ENCODE measurements at places on chromosomes 11 and 22.

DNA sequence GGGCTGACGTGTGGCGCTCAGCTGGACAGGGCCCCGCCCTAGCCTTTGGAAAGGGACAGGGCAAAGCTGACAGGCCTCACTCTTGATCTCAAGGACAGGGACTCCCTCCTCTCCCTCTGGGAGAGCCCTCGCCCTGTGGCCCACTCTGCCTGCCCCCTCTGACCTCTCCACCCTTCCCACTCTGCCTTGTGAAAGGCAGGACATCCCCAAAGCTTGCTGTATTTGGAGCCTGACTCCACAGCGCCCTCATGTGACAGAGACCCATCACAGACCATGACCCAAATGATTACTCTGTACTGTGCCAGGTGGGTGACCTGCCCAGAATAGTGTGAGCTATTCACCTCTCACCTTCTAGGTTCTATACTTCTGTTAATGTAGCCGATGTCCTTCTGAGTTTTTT is 18.8 kb downstream of the P2RY2 start:
- H3K4me1 ChIP-seq: no peaks in the 10 kb centered on the region
- H3K4me3 ChIP-seq: no peak overlapping the region
- no peaks in the 10 kb centered on the region for H3K36me3 ChIP-seq
- no peak for DNase-seq

DNA sequence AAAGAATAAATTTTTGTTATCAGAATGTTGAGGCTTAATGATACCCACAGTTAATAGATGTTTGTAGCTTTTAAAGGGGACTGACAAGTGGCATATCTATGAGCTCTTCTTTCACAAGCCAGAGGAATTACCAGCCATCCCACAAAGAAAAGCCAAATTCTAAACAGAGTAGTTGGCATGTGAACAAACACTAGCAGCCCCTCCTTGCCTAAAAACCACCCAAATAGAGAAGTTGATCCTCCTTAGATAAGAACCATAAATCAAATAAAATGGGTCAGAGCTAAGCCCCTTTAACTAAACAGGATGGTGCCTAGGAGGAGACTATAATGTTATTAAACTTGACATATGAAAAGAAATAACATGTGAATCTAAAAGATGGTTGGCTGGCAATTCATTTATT is 11.4 kb downstream of the LPXN start:
- H3K27ac ChIP-seq: no peak overlapping the region
- peaks cover 6% of the 10 kb centered on the region for H3K36me3 ChIP-seq
- H3K4me1 ChIP-seq: peaks cover 62% of the 10 kb centered on the region
- peak overlapping the region; percentile 54 for H3K4me3 ChIP-seq

- no peak overlapping the region for H3K4me3 ChIP-seq
- no peak overlapping the region for H3K27ac ChIP-seq
- H3K27me3 ChIP-seq: peaks cover 8% of the 10 kb centered on the region
- no peaks in the 10 kb centered on the region for H3K4me1 ChIP-seq
- H3K36me3 ChIP-seq: no peaks in the 10 kb centered on the region
Observed at GRCh38 chr11:115578275-115578674, 74.1 kb upstream of the CADM1 start.

- H3K4me1 ChIP-seq: peaks cover 65% of the 10 kb centered on the region
- peaks cover 7% of the 10 kb centered on the region for H3K36me3 ChIP-seq
- H3K27me3 ChIP-seq: no peaks in the 10 kb centered on the region
- H3K4me3 ChIP-seq: peak overlapping the region; percentile 86
- no peak for DNase-seq
Observed at GRCh38 chr22:17086788-17087497, 2.1 kb downstream of the IL17RA start.

DNA sequence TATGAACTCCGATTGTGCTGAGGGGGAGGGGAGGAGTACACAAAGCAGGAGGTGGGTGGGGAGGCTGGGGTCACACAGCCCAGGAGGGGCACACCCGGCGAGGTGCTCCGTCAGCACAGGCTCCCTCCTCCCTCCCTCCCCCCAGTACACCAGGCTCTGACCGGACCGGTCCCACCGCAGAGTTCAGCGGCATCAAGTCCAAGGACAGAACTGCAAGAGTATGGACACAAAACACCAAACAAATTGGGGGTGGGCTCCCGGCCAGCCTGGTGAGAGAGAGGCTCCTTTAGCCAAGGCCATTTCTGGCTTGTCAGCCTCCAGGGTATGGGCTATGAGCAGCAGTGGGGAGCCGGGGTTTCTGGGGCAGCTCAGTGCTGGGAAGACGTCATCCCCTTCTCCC is 68.3 kb downstream of the ST3GAL4 start:
- no peak for DNase-seq
- no peaks in the 10 kb centered on the region for H3K27me3 ChIP-seq
- no peak overlapping the region for H3K27ac ChIP-seq
- no peaks in the 10 kb centered on the region for H3K36me3 ChIP-seq

DNA sequence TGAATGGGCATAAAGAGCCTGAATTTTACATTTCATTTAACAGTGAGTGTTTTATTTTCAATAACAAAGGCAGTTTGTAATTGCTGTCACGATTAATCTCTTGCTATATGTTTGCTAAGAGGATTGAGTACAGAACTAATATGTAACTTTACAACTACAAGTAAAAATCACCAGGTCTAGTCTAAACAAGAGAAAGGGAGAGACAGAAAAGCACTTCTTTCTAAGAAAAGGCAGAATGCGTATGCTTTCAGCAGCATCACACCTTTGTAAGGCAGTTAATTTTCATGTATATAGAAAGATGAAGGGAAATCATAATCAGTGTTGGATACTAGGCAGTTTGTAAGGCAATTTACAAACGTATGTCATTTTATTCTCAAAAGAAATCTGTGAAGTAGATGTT is 169.8 kb downstream of the NELL1 start:
- H3K4me3 ChIP-seq: no peak overlapping the region
- DNase-seq: no peak
- no peaks in the 10 kb centered on the region for H3K4me1 ChIP-seq
- H3K27me3 ChIP-seq: peaks cover 3% of the 10 kb centered on the region
- H3K27ac ChIP-seq: no peak overlapping the region

- H3K4me1 ChIP-seq: no peaks in the 10 kb centered on the region
- H3K27me3 ChIP-seq: peaks cover 15% of the 10 kb centered on the region
- DNase-seq: no peak
- no peaks in the 10 kb centered on the region for H3K36me3 ChIP-seq
- H3K4me3 ChIP-seq: no peak overlapping the region
Observed at GRCh38 chr11:6067502-6067901, 36.9 kb upstream of the OR56A1 start.

DNA sequence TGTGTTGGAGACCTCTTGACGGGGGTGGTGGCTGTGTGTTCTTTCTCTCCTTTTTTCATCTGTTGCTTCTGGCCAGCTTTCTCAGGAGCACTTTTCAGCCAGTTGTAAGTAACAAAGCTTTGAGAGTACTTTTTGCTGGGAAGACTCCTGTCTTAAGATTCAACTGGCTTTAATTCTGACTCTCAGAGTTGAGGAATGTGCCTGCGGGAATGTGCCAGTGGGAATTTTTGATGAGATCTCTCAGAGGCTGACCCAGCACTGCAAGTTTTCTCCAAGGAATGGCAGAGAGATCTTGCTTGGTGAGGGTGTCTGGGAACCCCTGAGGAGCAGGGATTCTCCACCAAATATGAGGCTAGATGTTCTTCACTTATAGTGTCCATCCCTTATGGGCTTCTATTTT is 91.6 kb upstream of the OR9Q1 start:
- H3K4me1 ChIP-seq: no peaks in the 10 kb centered on the region
- H3K27me3 ChIP-seq: peaks cover 10% of the 10 kb centered on the region
- no peaks in the 10 kb centered on the region for H3K36me3 ChIP-seq
- DNase-seq: no peak
- H3K4me3 ChIP-seq: no peak overlapping the region

- no peak for DNase-seq
- H3K27ac ChIP-seq: no peak overlapping the region
- H3K36me3 ChIP-seq: peaks cover 1% of the 10 kb centered on the region
- H3K27me3 ChIP-seq: no peaks in the 10 kb centered on the region
Observed at GRCh38 chr11:47498149-47498548, 49.2 kb upstream of the RAPSN start.

- no peak overlapping the region for H3K4me3 ChIP-seq
- H3K36me3 ChIP-seq: peaks cover 21% of the 10 kb centered on the region
- no peak for DNase-seq
- H3K4me1 ChIP-seq: no peaks in the 10 kb centered on the region
- no peak overlapping the region for H3K27ac ChIP-seq
- H3K27me3 ChIP-seq: no peaks in the 10 kb centered on the region
Observed at GRCh38 chr11:66228521-66228920, 39.9 kb upstream of the RAB1B start.

DNA sequence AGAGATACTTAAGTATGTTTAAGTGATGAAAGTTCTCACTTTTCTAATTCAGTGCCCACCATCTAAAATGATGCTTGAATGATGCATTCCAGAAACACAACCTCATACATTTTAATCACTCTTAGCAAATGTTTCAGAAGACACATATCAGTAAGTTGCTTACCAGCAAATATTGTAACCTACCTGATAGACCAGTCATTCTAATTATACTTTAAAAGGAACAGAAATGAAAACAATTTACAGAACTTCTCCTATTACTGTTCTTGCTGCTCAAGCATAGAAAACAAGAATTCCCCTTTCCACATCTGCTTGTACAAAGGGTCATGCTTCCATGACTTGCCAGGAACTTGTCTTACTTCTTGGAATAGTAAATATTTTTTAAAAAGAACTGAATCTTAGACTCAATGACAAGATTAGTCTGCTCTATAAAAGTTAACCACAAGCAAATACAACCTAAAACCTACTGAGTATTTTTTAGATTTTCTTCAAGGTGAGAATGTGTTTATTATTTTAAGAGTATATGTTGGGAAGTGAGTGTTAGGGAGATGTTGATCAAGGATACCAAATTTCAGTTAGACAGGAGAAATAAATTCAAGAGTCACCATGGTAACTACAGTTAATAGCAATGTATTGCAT is 82.0 kb upstream of the SC5D start:
- H3K4me3 ChIP-seq: no peak overlapping the region
- H3K27ac ChIP-seq: no peak overlapping the region
- DNase-seq: no peak
- peaks cover 39% of the 10 kb centered on the region for H3K27me3 ChIP-seq

DNA sequence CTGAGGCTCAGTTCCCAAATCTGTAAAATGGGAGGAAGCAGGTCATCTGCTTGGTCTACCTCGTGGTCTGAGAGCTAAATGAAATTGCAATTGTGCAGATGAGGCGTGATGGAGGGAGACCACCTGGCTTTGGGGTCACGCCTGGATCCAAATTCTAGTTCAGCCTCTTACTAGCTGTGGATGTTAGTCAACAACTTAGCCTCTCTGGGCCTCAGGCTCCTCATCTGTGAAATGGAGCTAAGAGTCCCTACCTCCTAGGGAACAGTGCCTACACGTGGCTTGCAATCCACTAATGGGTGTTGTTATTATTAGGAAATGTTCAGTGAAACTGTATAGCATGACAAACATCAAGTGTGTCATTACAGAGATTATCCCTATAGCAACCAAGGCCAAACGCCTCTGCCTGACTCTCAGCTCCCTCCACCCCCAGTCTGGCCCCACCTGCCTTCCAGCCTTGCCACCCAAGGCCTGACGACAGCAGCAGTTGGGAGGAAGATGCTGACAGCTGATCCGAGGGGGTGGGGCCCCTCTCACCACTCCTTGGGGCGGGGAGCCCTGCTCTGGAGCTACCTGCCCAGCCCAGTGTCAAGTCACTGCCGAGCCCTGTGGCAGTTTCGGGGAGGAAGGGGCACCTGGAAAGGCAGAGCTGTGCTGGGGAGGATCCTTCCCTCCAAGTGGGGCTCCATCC is 1.7 kb upstream of the RHOD start:
- no peaks in the 10 kb centered on the region for H3K36me3 ChIP-seq
- DNase-seq: no peak
- peaks cover 3% of the 10 kb centered on the region for H3K27me3 ChIP-seq
- no peak overlapping the region for H3K27ac ChIP-seq

DNA sequence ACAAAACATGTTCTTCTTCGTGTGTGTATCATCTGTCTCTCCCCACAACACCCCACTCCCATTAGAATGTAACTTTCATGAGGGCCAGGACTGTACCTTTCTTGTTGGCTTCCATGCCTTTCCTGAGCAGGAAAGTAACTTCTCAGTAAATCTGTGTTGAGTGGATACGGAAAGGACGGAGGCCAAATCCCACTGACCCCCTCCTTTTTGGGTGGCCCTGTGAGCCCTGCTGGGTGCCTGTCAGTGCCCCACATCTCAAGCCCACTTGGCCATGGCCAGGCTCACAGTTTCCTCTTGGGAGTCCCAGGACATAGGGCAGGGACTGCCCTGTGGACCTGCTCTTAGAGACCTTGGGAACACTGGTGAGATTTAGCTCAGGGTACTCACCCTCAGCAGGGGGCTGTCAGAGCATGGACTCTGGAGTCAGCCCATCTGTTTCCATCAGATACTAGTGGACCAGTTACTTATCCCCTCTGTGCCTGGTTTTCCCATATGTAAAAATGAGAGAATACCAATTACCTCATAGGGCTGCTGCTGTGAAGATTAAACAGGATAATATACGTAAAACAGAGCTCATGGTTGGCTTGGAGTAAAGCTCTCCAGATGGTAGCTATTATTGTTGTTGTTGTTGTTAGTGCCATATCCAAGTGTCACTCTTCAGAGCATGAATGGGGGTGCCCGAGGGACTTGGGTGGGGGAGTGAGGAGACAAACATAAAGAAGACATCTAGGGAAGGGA is 1.0 kb upstream of the C11orf96 start:
- peaks cover 18% of the 10 kb centered on the region for H3K4me1 ChIP-seq
- H3K27ac ChIP-seq: no peak overlapping the region
- H3K36me3 ChIP-seq: no peaks in the 10 kb centered on the region
- H3K27me3 ChIP-seq: peaks cover 63% of the 10 kb centered on the region
- DNase-seq: no peak
- peak overlapping the region; percentile 96 for H3K4me3 ChIP-seq

- no peak overlapping the region for H3K27ac ChIP-seq
- peaks cover 12% of the 10 kb centered on the region for H3K4me1 ChIP-seq
Observed at GRCh38 chr22:36311386-36312085, 58.6 kb downstream of the APOL1 start.

DNA sequence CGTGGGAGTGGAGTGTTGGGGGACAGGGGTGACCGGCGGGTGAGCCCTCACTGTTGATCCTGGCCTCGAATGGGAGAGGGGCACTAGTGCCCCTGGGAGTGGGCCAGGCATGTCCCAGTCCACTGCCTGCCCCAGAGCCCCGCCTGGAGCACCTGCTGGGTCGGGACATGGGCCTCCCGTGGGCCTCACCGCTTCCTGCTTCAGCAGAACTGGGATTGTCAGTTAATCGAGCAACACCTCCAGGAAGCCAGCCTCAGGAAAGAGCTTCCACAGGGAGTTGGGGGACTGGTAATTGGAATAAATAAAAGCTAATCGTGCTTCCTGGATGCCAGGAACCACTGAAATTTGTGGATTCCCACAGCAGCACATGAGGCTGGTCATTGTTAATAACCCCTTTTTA is 43.8 kb downstream of the PARVB start:
- no peak overlapping the region for H3K27ac ChIP-seq
- no peaks in the 10 kb centered on the region for H3K36me3 ChIP-seq
- no peak overlapping the region for H3K4me3 ChIP-seq
- H3K27me3 ChIP-seq: peaks cover 17% of the 10 kb centered on the region
- DNase-seq: no peak

DNA sequence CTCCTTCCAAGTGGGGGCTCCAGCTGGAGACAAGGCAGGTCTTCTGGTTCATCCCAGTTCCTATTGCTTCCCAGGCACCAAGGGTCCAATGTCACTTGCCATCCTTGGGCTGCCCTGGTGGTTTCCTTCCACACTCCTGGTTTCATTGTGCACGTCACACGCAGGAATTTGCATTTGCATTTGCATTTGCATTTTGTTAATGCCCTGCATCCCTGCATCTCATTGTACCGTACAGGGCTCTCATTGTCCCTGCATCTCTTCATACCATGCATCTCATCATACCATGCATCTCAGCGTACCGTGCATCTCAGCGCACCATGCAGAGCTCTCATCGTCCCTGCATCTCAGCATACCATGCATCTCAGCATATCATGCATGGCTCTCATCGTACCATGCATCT is 112.2 kb upstream of the SYT13 start:
- DNase-seq: no peak
- no peak overlapping the region for H3K4me3 ChIP-seq
- no peaks in the 10 kb centered on the region for H3K4me1 ChIP-seq
- H3K27ac ChIP-seq: no peak overlapping the region

All from naive thymus-derived CD8-positive, alpha-beta T cell (primary cell).